AG08395 (cell line): ENCODE measurements at places on chromosomes 2 and 18.
A peak's percentile ranks its signal among the peaks of the same experiment; 100 is the strongest.

GRCh38 chr2:62215306-62216064, 19.6 kb downstream of the B3GNT2 start:
- DNase-seq, result no peak

- DNase-seq, result no peak
Measured at GRCh38 chr2:232884549-232885263, 14.6 kb downstream of the SNORC start.

- no peak for DNase-seq
Measured at GRCh38 chr2:200469708-200470211, 40.1 kb downstream of the KCTD18 start.

DNA sequence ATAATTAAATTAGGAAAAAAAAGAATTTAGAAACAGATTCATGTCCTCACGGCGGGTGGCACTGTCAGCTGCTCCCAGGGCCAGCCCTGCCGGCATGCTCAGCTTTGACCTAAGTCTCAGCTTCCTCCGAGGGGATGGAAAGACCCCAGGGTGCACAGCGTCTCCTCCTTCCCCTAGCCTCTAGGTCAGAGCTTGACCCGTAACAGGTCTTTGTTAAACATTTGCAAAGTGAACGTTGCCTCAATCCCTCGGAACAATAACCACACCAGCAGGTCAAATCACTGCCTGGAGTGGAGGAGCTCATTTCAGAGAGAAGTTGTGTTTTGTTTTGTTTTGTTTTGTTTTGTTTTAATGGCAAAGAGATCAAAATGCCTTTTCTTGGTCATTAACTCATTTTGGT, 171.3 kb downstream of the TMEM18 start:
- no peak for DNase-seq

- DNase-seq, result no peak
Measured at GRCh38 chr2:151657667-151658076, 76.6 kb downstream of the NEB start.

DNA sequence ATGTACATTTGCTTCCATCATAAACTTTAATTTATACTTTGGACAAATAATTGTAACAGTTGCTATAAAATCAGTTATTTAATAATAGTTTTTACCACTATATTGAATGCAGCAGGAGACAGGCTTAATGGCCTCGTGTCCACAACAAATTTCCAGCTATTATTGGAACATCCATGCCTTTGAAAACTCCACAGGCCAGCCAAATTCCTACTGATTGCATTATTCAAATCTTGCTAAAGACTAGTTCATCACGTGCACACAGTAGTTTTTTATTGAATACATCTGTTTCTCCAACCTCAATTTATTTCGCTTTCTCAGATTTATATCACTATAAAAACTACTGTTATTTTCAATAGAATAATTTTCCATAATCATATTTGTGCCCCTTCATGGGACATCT, 18.4 kb upstream of the PTPRM start:
- DNase-seq, result no peak

DNA sequence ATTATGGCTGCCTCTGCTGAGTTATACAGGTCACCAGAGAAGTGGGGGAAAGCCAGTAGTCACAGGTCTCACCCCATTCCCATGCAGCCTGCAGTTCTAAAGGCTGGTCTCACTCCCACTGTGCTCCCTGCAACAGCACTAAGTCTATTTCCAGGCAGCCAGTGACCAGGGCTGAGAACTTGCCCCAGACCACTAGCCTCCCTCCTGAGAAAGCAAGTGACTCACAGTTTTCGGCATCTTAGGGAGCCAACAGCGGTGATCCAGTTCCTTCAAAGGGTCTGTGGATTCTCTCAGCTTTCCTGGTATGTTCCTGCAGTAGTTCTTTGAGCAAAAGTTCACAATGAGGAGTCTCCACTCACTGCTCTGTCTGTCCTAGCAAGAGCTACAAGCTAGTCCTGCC, 329.6 kb upstream of the MAP2 start:
- DNase-seq, result no peak

- no peak for DNase-seq
Measured at GRCh38 chr18:7072593-7072992, 45.0 kb downstream of the LAMA1 start.

GRCh38 chr18:76348267-76349066, 146.6 kb downstream of the ZNF516 start:
- no peak for DNase-seq

DNA sequence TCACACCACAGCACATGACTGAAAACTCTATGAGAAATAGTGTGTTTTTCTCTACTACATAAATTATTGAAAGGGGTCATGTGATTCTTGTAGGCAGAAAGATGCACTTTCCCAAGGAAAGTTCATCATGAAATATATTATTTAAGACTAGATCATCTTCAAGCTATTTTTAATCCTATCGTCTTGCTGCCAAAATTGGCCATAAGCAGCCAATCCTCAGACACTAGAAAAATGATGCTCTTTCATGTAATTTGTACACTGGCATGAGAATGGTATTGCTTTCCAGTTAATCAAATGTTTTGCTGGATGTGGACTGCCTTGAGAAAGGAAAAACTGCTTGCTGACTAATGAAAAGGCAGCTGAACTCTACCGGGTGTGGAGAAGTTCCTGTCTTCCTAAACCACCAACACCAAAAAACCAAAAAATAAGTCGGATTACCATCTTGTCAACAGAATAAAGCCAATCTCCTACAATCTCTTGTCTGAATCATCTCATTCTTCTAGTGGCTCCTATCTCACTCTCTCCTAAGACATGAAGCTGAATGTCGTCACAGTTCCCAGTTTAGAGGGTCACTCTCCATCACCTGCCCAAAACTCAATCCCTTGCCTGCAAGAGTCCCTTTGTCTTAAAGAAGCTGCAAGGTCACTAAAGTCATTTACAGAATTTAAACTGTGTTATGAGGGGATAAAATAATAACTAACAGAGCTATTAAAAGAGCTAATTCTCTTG, 5.3 kb downstream of the BCL2 start:
- DNase-seq, result no peak

DNA sequence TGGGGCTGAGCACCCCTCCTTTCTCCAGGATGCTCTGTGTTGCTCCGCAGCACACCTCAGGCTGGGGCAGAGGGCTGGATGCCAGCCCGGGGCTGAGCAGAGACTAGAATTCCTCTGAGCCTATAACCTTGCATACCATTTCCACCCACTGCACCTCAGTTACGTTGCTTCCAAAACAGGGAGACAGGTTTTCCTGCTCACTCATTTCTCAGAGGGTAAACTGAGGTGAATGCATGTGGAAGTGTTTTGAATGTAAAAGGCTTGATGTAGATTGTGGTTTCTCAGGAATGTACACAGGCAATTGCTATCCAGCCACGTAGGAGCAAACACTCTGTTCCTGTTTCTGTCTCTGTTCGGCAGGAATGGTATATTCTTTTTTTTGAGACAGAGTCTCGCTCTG, 45.3 kb downstream of the EDAR start:
- no peak for DNase-seq

DNA sequence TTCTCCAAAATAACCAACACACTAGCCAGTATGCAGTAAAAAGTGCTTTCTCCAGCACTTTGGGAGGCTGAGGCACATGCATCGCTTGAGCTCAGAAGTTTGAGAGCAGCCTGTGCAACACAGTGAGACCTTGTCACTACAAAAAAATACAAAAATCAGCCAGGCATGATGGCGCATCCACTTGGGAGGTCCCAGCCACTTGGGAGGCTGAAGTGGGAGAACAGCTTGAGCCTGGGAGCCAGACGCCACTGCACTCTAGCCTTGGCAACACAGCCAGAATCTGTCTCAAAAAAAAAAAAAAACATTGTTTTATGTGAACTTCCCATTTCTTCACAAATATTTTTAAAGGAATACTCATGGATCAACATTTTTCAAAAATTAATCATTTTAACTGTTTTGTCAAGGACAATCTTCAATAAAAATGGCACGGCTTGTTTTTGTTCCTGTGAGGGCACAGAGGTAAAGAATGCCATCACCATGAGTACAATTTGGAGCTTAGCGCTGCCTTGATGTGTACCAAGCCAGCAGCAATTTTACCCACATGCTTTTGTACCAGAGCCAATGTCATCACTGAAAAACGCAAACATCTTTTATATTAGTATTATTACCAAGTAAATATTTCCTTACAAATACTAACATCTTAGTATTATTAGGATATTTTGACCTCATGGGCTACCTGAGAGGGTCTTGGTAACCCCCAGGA, 26.7 kb downstream of the RAB1A start:
- peak; percentile 17 for DNase-seq

- DNase-seq, result no peak
Measured at GRCh38 chr18:10792181-10792580, 266.4 kb downstream of the NAPG start.

DNA sequence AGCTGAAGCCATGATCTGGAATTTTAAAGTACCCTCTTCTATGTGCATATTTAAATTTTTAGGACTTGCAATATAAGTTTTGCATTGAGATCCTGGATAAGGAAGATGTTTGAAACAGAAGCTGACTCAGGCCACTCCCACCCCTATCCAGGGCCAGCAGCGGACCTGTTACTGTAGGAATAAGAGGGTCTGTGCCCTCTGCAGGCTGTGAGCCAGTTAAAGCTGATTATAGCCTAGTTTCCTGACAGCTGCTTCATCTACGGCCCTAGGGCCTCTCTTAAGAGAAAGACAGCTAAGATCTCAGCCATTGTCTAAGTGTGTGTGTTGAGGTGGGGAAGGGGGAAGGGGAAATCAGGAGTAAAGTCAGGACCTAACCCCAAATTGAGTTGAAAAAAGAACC, 234.0 kb downstream of the HAUS1 start:
- DNase-seq, result no peak

GRCh38 chr2:12120281-12121150, 374.1 kb downstream of the LPIN1 start:
- peak; percentile 53 for DNase-seq

- no peak for DNase-seq
Measured at GRCh38 chr2:96926236-96926635, 56.4 kb upstream of the SEMA4C start.

DNA sequence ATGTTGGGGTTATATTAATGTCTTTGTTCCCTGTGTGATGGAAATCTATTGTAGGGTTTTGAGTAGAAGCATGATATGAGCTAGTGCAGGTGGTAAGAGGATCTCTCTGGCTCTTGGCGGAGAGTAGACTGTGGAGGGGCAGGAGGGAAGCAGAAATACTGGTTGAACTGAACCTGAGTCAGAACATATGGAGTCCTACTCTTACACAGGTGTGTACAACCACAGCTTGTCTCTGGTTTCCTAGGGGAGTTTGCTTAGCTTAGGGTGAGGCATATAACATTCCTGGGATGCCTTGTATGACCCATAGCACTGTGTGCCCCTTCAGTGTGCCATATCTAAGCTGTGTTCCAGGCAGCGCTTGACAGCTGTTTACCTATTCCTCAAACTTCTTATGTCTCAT, 97.3 kb upstream of the GCFC2 start:
- DNase-seq, result no peak

GRCh38 chr18:76420898-76421684, 74.0 kb downstream of the ZNF516 start:
- no peak for DNase-seq
